ENCODE measurements at places on chromosomes 7 and 10.

- DNase-seq = peak; percentile 31
Observed at GRCh38 chr10:73591935-73592699, 975 bp upstream of the USP54 start.

DNA sequence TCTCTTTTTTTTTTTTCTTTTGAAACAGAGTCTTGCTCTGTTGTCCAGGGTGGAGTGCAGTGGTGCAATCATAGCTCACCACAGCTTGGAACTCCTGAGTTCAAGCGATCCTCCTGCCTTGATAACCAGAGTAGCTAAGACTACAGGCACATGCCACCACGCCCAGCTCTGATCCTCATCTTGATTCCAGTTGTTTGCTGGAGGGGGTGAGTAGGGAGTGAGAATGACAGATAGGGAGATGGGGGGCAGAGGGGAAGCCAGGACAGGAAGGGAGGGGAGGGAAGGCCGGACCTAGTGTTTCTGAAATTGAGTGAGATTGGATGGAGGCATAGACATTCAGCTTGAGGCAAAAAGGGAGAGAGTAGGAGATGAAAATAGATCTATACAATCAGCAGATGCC is 25.2 kb upstream of the CPXM2 start:
- no peak for DNase-seq

DNA sequence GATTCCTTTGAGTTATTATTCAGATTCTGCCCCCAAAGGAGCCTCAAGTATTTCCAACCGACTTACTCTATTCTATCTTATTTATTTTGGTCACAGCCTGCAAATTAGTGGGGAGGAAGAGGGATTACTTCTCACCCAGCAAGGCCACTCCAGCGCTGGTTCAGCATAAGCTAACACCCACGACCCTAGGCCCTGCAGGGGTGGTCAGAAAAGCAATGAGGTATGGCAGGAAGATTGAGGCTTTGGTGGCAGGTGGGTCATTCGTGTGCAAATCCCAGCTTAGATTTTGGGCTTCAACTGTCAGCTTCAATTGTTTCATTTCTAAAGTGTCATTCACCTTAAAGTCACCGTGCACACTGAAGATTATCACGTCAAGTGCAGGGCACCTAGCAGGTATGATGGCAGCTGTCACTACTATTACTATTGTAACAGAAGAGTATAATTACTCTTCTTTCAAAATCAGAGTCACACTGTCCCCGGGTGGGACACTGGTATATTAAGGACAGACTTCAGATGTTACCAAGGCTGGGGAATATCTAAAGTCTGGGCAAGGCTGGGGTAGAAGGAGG is 48.8 kb upstream of the OPTN start:
- no peak for DNase-seq

DNA sequence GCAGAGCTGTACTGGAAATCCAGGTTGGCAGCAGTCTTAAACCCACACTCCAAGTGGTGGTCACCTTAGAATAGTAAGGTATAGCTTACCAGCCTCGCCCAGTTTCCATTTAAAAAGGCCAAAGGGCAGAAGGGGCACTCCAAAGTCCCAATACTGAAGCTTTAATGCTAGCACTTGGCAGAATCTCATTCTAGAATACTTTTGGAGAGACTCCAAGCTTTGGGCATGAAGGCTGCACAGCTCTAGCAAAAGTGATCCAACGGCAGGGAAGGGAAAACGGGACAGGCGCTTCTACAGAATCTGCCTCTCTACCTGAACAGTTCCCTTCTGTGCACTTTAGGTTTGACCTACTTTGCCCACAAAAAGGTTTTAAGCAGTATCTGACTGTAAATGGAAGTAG is 19.7 kb downstream of the SMURF1 start:
- no peak for DNase-seq

Data from neuronal stem cell (in vitro differentiated cells).